ENCODE measurements at places on chromosomes 2 and 18. TPM values are rescaled to one million over a fixed set of nuclear protein-coding genes. Genes with fewer than 3 reads are reported as not detected.

GRCh38 chr2:174740721-174741120, 23.6 kb downstream of the CHRNA1 start:
- no peak overlapping the region for H3K4me3 ChIP-seq
- no peaks in the 10 kb centered on the region for H3K36me3 ChIP-seq
- H3K27ac ChIP-seq: no peak overlapping the region
- no peak for DNase-seq
- H3K4me1 ChIP-seq: no peaks in the 10 kb centered on the region

NEU4 gene
- total RNA-seq: 0.28 TPM

FIGN gene
- total RNA-seq: not detected

ARHGEF33 gene
- total RNA-seq: not detected
